RKO (cell line): ENCODE measurements at places on chromosomes 3 and 15.

DNA sequence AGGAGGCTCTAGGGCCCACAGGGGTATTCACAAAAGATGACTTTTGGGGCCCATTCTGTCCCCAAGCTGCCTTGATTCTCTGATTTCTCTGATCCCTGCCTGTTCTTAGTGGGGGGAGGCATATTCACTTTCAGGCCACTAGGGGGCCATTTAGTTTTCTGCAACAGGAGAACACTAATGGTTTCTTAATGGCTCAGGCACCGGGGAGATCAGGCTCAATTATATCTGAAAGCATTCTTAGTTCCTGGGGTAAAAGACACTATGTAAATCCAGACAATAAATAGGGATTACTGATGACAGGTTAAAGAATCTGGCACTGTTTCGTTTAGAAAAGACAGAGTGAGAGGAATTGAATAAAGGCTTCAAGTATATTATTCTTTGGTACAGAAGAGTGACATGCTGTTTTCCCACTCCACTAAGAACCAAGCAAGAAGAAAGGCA is 2.5 kb upstream of the INAFM2 start:
- peak; percentile 82 for DNase-seq

DNA sequence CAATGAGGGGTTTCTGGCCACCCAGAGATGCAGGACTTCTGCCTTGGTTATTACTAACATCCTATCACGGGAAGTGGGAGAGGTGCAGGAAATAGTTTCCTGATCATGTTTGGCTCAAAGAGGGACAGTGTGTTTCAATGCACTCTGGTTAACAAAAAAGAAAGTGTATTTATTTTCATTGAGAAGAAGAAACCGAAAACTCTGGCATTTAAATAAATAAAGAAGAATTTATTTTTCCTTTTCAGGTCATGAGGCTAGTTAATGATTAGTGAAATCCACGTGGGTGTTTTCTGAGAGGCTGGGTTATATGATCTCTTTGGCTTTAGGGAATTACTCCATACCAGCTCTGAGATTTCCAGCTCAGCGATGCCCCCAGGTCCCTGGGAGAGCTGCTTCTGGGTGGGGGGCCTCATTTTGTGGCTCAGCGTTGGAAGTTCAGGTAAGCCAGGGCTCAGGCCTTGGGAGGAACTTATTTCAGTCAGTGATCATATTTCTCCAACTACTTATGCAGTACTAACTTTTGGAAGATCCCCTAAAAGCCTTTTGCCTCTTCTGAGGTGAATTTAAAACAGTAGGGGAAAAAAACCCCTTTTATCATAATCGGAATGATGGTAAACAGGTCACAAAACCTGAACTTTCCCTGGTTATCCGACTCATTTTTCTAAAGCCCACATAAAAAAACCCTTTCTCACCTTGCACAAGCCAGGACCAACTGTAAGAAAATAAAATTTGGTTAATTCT is at the start of gene PLA1A:
TSS of gene PLA1A (plus strand) at position 338 of the 741 bp plus-strand sequence. CDS start at position 367, 29 bp downstream.
- no peak for DNase-seq

- DNase-seq, result no peak
Measured at GRCh38 chr3:13217253-13217652, 144.0 kb upstream of the IQSEC1 start.

DNA sequence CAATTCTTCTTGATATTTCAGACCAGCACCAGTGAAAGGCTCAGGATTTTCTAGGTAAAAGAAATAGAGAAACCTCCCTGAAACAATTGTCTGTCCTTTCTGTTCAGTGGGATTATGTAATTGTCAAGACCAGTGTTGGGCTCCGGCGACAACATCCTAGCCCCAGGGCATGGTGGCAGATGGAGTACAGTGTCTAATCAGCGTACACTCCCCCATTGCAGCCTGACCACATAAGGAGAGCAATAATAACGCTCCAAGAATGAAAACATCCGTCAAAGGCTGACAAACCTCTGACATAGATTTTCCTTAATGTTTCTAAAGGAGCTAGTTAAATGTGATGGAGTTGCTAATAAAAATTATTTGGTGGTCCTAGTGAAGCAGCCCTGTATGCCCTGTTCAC is 144.6 kb downstream of the EBLN2 start:
- no peak for DNase-seq
